ENCODE measurements at places on chromosomes 2 and 18. TPM values are rescaled to one million over a fixed set of nuclear protein-coding genes. Genes with fewer than 3 reads are reported as not detected.
A peak's percentile ranks its signal among the peaks of the same experiment; 100 is the strongest.

GRCh38 chr2:205582366-205582765 lies 99.9 kb upstream of the NRP2 start:
- DNase-seq: no peak

DNA sequence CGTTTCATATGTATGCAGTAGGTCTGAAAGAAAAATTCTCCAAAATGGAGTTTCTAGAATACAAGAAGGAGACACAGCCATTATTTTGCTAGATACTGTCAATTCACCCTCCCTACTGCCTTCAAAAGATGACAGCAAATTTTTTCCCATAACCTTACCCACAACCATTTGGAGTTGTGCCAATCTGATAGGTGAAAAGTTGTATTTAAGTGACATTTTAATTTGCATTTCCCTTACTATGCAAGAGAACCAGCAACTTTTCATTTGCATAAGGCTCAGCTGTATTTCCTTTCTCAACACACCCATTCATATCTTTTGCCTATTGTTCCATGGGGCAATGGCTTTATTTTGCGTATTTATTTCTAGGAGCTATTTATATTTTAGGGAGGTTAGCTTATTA lies 31.4 kb upstream of the IL18RAP start:
- DNase-seq: no peak

- DNase-seq: no peak
Measured at GRCh38 chr2:120013597-120014223, 833 bp downstream of the EPB41L5 start.

DNA sequence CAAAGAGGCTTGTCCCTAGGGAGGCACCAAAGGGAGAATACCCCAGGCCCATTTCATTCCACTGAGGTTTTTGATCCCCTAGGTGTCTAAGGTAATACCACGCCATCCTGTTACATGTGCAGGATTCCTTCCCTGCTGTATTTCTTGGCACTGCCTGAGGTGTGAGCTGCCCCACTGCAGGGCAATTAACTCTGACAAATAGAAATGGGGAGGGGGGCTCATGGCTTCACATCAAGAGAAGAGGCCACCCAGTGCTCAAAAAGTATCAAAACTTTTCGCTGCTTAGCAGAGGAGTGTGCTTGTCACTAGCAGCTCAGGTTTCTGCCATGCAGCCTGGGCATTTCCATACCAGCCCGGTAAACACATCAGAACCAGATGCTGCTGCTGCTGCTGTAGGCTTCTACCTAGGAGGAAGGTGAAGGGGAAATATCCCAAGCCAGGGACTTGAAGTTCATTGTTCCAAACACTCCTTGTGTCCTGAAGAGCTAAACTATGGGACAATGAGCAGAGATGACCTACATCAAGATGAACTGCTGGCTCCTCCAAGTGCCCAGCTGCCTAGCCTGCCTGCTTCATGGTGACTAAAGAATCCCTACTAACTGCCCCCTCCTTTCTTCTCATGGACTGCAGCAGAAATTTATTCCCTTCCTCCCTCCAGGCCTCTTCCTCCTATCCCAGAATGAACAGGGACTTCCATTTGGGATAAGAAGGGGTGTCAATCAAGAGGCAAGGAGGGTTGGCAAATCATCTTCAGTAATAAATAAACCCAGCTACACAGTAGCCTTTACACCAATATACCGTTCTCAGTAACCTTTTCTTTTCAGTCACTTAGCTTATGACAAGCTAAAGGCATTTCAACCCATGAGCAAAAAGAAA lies 16.4 kb downstream of the POU3F3 start:
- DNase-seq: no peak

- no peak for DNase-seq
Measured at GRCh38 chr2:192029089-192029488, 165.6 kb downstream of the TMEFF2 start.

GRCh38 chr2:207612714-207613113 lies 12.5 kb downstream of the METTL21A start:
- DNase-seq: no peak

DNA sequence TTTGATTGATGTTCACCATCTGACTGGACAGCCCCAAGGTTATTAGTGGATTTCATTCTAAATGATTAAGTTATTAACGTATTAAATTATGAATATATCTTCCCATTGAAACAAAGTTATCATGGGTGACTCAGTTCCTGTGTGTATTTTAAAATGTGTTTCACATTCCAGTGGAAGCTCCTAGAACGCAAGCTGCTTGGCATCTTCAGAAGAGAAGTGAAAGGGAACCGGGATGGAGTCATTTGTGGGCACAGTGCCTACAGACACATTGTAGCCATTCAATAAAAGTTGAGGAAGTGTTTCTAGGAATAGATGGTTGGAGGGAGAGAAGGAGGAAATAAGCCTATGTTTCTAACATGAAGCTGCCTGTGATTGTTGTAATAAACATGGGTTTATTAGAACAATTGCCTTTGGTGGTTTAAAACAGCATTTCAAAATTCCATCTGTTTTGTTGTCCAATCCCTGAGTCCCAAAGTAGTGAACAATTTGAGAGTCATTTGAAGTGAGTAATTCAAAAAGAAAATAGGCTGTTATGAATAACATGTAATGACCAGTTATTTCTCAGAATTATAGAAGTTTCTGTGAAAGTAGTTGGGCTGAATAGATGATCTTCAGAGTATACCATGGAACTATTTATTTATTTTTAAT lies 143.5 kb downstream of the PKP4 start:
- DNase-seq: peak; percentile 38

DNA sequence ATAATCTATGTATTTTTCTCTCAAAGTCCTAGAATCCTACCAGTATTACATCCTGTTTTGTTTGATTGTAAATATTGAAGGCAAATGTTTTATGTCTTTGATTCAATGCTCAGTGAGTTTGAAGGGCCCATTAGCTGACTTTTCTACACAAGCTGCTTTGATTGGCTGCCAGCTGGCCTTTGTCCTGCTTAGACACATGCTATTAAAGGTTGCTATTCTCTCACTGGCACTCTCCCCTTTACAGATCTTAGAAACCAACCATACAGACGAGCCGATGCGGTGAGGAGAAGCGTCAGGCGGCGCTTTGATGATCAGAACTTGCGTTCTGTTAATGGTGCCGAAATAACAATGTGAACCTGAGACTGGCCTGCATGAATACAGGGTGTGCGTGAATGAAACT lies 69.7 kb downstream of the PRPF40A start:
- peak; percentile 89 for DNase-seq

DNA sequence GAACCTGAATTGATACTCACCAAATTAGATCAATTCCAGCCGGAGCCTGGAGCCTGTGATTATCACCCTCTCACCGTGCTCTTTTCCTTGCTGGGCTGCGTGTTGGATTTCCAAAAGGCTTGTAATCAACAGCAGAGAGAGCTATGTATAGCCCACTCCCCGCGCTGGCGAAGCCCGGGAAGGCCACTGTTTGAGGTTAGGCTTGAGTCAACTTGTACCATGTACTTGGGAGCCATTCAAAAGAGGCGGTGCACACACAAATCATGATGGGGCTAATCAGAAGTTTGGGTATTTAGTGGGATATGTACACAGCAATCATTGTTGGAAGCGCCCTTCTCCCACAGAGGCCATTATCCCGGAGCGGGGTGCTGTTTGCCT lies 151.6 kb downstream of the GLI2 start:
- DNase-seq: no peak

GRCh38 chr2:1602278-1603010 lies 141.9 kb downstream of the PXDN start:
- no peak for DNase-seq

DNA sequence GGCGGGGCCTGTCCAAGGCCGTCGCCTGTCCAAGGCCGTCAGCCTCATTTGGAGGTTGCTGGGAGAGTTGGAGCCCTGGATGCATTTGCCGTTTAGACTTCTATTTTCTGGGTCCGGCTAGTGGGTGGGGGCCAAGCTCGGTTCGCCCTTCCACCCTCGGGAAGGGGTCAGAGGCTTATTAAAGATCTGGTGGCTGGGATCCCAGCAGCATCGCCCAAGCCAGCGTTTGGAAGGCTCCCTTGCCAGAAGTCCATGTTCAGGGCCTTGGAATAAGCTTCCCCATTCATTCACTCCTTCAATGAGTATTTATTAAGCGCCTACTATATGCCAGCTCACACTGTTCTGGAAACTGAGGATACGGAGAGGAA lies 516 bp upstream of the DOCK10 start:
- no peak for DNase-seq

GRCh38 chr2:143575340-143575739 lies 446.1 kb downstream of the ARHGAP15 start:
- no peak for DNase-seq

GRCh38 chr2:88599527-88599926 lies 27.7 kb downstream of the EIF2AK3 start:
- no peak for DNase-seq

DNA sequence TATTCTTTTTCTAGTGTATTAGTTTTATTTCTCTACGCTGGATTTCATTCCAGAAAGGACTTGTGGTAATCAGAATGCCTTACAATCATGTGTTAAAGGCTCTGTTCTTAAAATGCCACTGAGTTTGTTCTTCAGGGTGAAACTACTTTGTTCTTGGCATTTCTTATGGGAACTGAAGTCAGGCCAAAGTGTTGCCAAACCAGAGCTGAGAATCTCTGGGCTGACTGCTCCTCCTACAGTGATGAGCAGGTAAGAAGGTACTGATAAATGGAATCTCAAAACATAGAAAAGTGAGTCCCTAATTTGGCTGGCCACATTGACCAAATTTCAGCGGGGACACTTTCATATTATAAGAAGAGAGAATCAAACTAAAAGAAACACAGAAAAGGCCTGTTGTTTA lies 55.1 kb upstream of the ZNF397 start:
- no peak for DNase-seq

DNA sequence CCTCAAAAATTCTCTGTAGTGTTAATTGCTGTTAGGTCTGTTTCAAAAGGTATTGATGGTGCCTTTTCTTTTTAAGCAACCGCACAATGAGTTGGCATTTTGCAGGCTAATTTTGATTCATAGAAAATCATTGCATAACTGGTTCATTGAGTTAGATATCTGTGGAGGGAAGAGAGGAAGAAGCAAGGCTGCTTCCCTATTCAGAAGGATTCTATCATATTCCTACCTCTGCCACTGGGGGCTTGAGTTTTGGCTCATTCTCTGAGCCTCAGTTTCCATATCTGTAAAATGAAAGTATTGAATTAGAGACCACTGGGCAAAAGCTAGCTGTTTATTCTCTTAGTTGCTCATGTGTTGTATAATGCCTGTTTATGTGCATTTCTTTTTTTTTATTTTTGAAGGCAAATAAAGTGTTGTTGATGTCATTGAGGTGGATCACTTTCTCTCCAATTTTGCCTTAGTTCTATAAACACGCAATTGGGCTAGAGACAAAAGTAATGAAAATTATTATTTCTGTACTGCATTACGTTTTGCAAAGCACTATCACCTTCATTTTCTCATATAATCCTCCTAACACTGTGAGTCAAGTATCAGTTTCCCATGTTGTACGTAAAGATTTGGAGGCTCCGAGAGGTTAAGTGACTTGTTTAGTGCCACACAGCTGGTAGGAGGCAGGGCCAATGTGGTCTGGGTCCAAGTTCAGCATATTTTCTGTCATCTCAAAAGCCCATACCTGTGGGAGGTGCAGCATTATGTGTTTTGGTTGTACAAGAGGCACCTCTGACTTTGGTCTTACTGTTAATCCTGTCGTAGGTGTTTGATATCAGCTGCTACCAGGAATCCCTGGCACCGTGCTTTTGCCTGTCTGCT lies 5.9 kb downstream of the TRIB2 start:
- no peak for DNase-seq

DNA sequence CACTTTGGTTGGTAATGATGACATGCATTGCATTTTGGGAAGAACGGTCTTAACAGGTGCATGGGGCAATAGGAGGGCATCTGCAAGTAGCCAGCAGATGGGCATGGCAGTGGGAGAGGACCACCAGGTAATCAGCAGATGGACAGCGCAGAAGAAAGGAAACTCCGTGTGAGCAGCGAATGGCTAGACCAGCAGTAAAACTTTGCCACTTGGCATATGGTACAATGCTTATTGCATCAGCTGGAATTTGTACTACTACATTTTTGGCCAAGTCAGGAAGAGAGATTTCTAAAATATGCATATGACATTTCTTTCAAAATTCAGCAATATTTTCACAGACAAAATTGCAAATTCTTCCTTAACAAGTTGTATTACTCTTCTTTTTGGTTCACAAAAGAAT lies 768.5 kb downstream of the LRP1B start:
- no peak for DNase-seq

DNA sequence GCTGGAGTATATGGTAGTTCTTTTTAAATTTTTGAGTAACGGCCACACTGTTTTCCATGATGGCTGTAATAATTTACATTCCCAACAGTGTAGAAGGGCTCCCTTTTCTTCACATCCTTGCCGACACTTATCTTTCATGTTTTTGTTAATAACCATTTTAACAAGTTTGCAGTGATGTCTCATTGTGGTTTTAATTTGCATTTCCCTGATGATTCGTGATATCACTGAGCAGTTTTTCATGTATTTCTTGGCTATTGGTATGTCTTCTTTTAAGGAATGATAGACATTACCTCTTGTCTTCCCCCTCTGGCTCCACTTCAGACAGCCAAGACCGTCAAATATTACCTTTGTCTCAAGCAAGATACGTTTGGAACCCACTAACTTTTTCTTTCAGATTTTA lies 371.1 kb upstream of the NRP2 start:
- DNase-seq: no peak

DNA sequence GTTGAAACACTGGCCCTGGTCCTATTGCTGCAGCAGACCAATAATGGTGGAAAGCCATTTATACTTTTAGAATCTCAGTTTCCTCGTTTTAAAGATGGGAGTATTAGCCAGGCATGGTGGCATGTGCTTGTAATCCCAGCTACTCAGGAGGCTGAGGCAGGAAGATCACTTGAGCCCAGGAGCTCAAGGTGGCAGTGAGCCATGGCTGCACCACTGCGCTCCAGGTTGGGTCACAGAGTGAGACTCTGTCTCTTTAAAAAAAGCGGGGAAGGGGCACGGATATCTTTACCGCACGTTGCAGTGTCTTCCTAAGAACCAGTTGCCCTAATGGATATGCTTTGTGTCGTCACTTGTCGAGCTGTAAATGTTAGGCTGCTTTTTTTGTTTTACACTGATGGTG lies 8.3 kb downstream of the MTCL1 start:
- DNase-seq: no peak

- no peak for DNase-seq
Measured at GRCh38 chr2:224966613-224967012, 75.7 kb downstream of the DOCK10 start.

- DNase-seq: no peak
Measured at GRCh38 chr2:162477011-162477410, 133.1 kb downstream of the GCA start.

GRCh38 chr2:27776097-27776496 lies 4.6 kb downstream of the MRPL33 start:
- DNase-seq: no peak

- DNase-seq: no peak
Measured at GRCh38 chr2:108531674-108532055, 2.6 kb upstream of the LIMS1 start.

GRCh38 chr18:22935431-22935830 lies 2.3 kb downstream of the RBBP8 start:
- no peak for DNase-seq

C1QL2 gene
- total RNA-seq: not detected

GULP1 gene
- 16.0 TPM for total RNA-seq

MAP3K19 gene
- not detected for total RNA-seq

PLCD4 gene
- total RNA-seq: 2.7 TPM

NDUFB3 gene
- total RNA-seq: 36.1 TPM

CABYR gene
- total RNA-seq: not detected

HOXD4 gene
- total RNA-seq: 2.2 TPM

HOXD10 gene
- 1.4 TPM for total RNA-seq

PDE11A gene
- 0.17 TPM for total RNA-seq

DSG4 gene
- 4.5 TPM for total RNA-seq

MAL gene
- 12.8 TPM for total RNA-seq
